Effector memory CD8-positive, alpha-beta T cell (primary cell): ENCODE measurements at places on chromosomes 5 and 9.

DNA sequence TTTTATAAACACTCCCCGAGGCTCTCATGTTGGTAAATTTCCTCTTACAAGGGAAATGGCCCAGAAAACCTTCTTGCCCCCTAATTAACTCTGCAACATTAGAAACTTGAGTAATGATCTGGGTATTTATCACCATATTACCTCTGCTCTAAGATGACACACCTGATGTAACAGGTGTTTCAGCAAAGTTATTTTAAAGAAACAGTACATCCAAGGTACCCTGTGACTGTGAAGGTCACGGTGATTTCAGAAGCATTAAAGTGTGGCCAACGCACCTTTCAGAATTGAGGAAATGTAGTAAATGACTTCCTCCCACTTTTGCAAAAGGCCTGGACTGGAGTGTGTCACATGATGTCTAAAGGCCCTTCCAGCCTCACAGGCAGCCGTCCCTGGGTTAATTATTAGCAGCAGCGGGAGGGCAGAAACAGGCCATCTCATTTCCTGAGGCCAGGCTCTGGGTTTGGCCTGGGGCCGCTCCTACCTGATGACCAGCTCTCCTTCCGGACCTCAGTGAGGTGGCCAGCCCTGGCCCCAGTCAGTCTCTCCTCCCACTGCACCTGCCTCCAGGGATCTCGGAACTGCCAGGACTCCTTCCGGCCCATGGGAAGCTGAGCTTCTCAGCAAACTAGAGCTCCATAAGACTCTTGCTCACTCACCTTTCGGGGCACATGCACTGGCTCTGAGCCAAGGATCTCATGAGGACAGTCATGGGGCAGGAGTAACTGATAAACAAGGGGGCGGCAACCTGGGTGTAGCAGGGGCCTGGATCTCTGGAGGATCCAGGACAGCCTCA is 20.7 kb downstream of the PTPN3 start:
- H3K27me3 ChIP-seq, result peaks cover 13% of the 10 kb centered on the region
- no peaks in the 10 kb centered on the region for H3K36me3 ChIP-seq
- H3K4me3 ChIP-seq, result no peak overlapping the region
- H3K27ac ChIP-seq, result no peak overlapping the region
- DNase-seq, result no peak

DNA sequence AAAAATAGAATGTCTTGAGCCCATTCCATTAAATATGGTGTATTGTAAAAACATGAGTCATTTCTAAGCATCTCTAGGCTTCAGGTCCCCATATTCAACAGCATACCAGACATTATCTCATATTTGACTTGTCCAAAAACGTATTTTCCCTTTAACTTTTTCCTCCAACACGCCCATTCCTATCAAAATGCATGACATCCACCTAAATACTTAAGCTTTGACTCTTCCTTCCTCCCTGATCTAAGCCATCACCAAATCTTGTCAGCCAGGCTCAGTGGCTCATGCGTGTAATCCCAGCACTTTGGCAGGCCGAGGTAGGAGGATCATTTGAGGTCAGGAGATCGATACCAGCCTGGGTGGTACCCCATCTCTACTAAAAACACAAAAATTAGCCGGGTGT is 23.9 kb downstream of the VCP start:
- no peaks in the 10 kb centered on the region for H3K27me3 ChIP-seq
- H3K4me3 ChIP-seq, result no peak overlapping the region
- no peak for DNase-seq
- peaks cover 7% of the 10 kb centered on the region for H3K4me1 ChIP-seq
- no peak overlapping the region for H3K27ac ChIP-seq
- peaks cover 60% of the 10 kb centered on the region for H3K36me3 ChIP-seq

- H3K27me3 ChIP-seq, result peaks cover 47% of the 10 kb centered on the region
- H3K4me3 ChIP-seq, result peak overlapping the region; percentile 71
- peak; percentile 71 for DNase-seq
Measured at GRCh38 chr9:92133949-92134604, 18.9 kb upstream of the SPTLC1 start.

GRCh38 chr9:37905776-37906175 is 1.8 kb upstream of the SLC25A51 start:
- peaks cover 7% of the 10 kb centered on the region for H3K27me3 ChIP-seq
- H3K27ac ChIP-seq, result peak overlapping the region; percentile 60
- H3K4me3 ChIP-seq, result peak overlapping the region; percentile 42
- DNase-seq, result no peak
- H3K36me3 ChIP-seq, result peaks cover 8% of the 10 kb centered on the region

GRCh38 chr9:136617746-136618579 is 44.8 kb upstream of the EGFL7 start:
- H3K4me1 ChIP-seq, result peaks cover 22% of the 10 kb centered on the region
- peak overlapping the region; percentile 67 for H3K4me3 ChIP-seq
- H3K27me3 ChIP-seq, result no peaks in the 10 kb centered on the region
- H3K27ac ChIP-seq, result peak overlapping the region; percentile 76

DNA sequence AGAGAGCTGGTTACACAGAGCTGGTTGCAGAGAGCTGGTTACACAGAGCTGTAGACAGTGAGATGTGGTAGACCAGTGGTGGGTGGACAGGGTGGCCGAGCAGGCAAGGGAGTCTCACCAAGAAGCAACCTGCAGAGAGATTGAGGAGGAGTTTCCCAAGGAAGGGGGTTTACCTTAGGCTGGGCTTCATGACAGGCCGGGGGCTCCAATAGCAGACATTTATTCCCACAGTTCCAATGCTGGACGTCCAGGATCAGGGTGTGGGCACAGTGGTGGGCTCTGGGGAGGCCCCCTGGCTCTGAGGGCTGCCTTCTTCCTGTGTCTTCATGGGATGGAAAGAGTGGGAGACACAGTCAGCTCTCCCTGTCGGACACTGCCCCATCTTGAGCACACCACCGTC is 386.9 kb upstream of the IRX4 start:
- H3K4me1 ChIP-seq, result no peaks in the 10 kb centered on the region
- no peaks in the 10 kb centered on the region for H3K36me3 ChIP-seq
- DNase-seq, result no peak
- no peak overlapping the region for H3K27ac ChIP-seq
- H3K4me3 ChIP-seq, result no peak overlapping the region

DNA sequence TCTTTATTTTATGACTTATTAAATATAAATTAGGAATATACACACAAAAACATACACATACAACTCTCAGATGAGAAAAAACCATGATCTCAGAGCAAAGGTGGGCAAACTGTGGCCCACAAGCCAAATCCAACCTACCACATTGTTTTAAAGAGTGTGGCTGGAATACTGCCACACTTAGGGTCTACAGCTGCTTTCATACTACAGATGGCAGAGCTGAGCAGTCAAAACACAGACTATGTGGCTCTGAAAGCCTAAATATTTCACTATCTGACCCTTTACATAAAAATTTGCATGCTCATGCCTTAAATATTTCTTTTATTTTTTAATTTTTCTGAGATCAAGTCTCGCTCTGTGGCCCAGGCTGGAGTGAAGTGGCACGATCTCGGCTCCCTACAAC is 28.3 kb downstream of the LEAP2 start:
- H3K4me3 ChIP-seq, result no peak overlapping the region
- H3K36me3 ChIP-seq, result peaks cover 65% of the 10 kb centered on the region
- no peaks in the 10 kb centered on the region for H3K4me1 ChIP-seq
- no peak overlapping the region for H3K27ac ChIP-seq
- H3K27me3 ChIP-seq, result no peaks in the 10 kb centered on the region
- DNase-seq, result no peak

DNA sequence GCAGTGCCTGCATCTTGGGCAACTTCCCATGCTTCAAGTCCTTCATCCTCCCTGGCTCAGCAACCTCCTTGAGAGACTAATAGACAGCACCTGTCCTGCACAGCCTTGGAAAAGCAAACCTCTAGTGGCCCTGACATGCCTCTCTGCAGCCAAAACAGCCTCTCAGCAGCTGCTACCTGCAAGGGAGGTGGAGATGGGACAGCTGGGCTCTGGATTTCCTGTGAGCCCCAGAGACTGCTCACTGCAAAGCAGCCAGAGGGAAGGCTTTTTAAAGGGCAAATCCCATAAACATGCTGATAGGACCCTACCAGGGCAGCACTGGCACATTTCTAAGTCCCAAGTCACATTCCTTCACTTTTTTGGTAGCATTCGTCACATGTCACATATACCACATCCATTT is 31.5 kb upstream of the MYORG start:
- no peak overlapping the region for H3K4me3 ChIP-seq
- no peaks in the 10 kb centered on the region for H3K27me3 ChIP-seq
- H3K4me1 ChIP-seq, result no peaks in the 10 kb centered on the region
- no peak for DNase-seq
- no peak overlapping the region for H3K27ac ChIP-seq
- H3K36me3 ChIP-seq, result peaks cover 3% of the 10 kb centered on the region

DNA sequence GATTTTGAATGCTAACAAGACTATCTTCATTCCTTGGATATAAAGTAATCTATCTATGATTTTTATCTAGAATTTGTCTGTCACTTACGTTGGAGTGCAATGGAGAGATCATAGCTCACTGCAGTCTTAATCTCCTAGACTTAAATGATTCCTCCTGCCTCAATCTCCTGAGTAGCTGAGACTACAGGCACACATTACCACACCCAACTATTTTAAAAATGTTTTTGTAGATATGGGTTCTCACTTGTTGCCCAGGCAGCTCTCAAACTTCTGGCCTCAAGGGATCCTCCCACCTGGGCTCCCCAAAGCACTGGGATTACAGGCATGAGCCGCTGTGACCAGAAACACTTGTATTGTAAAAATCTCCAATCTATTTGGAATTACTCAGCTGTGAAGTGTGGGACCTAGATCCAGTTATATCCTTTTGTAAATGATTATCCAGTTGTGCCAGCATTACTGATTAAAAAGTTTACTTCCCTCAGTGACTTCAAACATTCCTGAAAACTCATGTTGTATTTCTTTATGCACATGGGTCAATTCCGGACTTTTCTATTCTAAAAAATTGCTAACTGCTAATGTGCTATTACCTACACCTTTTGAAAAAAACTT is 1793.8 kb upstream of the WWC1 start:
- no peaks in the 10 kb centered on the region for H3K36me3 ChIP-seq
- no peaks in the 10 kb centered on the region for H3K27me3 ChIP-seq
- no peak overlapping the region for H3K27ac ChIP-seq
- DNase-seq, result no peak
- no peak overlapping the region for H3K4me3 ChIP-seq

DNA sequence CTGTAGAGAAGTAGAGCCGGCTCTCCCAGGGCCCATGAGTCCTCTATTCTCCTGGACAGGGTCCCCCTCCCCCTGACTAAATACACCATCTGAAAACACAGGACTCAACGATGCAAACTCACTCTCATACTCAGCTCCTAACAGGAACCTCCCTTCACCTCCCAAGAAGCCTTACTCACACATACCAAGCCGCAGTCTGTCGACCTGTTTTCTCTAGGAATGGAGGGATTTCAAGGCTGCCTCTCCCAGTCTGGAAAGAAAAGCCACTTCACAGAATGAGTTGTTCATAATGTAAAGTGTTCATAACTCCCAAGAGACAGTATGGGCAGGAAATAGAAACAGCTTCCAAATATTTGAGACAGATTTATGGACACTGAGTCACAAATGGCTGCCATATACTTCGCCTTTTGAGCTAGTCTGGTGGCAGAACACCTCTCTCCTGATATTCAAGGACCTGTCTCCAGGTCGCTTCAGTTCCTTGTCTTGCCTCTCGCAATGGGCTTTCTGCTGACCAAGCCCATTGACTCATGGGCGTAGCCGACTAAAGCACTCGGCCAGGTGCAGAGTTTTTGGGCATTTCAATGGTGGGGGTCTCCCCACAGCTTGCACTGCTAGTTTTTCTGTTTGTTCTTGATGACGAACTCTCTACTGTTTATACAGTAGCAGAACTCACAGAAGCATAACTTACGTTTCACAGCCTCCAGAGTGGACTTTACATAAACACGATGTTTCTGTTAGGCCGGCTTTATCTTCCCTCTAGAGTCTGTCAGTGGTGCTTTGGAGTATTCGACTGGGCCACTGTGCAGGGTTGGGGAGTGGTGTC is 25.0 kb upstream of the IL17B start:
- H3K27me3 ChIP-seq, result peaks cover 80% of the 10 kb centered on the region
- H3K36me3 ChIP-seq, result no peaks in the 10 kb centered on the region
- no peak overlapping the region for H3K4me3 ChIP-seq
- DNase-seq, result no peak

DNA sequence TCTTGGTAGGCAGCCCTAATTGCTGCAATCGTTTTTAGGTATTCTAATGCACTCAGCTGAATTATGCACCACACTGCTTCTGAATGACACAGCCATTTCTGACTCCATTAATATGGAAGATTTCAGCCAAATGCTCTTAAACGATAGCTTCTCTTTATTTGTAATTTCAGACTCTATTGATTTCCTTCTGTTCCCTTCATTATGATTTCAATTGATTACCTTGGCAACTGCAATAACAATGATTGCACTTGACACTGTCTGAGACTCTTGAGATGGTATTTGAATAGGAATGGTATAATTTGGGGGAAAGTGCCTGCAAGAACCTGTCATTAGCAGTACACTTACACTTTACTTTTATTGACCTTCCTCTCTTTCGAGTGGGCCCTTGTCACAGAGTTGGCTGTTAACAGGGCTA is 296.1 kb upstream of the DMAC1 start:
- no peak overlapping the region for H3K27ac ChIP-seq
- no peak for DNase-seq
- no peaks in the 10 kb centered on the region for H3K4me1 ChIP-seq
- H3K36me3 ChIP-seq, result no peaks in the 10 kb centered on the region
- no peaks in the 10 kb centered on the region for H3K27me3 ChIP-seq
- no peak overlapping the region for H3K4me3 ChIP-seq

DNA sequence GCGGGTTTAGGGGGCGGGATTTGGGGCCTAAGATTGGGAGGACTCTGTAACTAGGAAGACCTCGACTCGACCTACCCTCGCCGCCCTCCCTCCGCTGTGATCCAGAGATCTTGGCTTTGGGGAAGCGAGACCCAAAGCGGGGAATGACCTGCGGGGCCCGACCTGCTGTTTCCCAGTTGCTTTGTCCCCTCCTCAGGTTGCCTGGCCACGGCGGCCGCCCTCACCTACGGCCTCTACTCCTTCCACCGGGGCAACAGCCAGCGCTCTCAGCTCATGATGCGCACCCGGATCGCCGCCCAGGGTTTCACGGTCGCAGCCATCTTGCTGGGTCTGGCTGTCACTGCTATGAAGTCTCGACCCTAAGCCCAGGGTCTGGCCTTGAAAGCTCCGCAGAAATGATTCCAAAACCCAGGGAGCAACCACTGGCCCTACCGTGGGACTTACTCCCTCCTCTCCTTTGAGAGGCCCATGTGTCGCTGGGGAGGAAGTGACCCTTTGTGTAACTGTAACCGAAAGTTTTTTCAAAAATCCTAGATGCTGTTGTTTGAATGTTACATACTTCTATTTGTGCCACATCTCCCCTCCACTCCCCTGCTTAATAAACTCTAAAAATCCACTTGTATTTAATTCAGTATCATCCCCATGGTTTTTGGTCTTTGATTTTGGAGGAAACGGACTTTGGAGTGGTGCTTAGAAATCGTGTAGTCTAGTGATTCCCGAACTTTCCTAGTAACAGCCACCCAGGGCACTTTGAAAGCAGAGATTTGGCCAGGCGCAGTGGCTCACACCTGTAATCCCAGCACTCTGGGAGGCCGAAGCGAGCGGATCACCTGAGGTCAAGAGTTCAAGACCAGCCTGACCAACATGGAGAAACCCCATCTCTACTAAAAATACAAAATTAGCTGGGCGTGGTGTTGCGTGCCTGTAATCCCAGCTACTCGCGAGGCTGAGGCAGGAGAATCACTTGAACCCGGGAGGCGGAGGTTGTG is 878 bp downstream of the HIGD2A start:
- H3K36me3 ChIP-seq, result peaks cover 44% of the 10 kb centered on the region
- no peak for DNase-seq
- H3K4me1 ChIP-seq, result peaks cover 29% of the 10 kb centered on the region
- peak overlapping the region; percentile 95 for H3K4me3 ChIP-seq
- H3K27me3 ChIP-seq, result no peaks in the 10 kb centered on the region
